ENCODE measurements at places on chromosomes 6 and 20.

DNA sequence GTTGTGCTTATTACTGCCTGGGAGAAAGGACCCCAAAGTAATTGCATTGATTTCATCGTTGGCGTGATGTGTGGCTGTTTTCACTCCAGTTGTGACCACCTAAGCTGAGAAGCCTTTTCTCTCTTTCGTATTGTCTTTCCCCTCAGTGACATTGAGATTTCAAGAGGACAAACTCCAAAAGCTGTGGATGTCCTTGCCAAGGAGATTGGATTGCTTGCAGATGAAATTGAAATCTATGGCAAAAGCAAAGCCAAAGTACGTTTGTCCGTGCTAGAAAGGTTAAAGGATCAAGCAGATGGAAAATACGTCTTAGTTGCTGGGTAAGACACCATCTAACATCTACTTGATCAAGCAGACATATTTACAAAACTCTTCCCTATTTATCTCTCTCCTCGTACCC is 60.5 kb downstream of the MTHFD1L start:
- no peak for DNase-seq

DNA sequence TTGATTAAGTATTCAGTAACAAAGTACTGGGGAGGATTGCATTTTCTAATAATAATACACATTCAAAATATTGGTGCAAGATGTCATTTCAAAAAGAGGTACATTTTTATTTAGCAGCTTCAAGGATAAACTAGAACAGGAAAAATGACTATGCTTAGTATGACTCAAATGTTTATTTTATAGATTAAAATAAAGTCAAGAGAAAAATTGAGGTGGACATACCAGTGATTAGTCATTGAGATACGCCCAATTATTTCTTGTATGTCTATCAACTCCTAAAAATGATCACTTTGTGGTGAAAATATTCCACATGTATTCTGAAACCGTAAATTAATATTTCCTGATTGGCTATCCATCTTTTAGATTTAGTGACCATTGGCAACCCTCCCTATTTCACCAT is 96.7 kb downstream of the PHF3 start:
- DNase-seq = no peak

DNA sequence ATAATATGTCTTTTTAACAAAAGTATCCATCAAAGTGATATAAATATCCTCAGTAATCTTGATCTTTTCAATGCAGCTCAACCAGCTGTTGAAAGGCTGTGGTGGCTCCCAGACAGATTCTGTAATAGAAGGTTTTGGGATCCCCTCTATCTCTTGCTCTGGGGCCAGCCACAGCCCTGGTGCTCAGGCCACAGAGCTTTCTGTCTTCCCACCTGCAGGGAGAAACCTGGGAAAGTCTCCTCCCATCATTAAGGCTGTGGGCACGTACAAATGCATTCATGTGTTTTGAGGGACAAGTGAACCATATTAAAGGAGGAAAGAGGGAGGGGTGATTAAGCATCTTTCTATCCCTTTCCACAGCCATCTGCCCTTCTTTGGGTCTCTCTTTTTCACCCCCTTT is 183.1 kb downstream of the PRDM13 start:
- DNase-seq = no peak

GRCh38 chr6:37259191-37259590 is 1.2 kb upstream of the TMEM217 start:
- DNase-seq = no peak

DNA sequence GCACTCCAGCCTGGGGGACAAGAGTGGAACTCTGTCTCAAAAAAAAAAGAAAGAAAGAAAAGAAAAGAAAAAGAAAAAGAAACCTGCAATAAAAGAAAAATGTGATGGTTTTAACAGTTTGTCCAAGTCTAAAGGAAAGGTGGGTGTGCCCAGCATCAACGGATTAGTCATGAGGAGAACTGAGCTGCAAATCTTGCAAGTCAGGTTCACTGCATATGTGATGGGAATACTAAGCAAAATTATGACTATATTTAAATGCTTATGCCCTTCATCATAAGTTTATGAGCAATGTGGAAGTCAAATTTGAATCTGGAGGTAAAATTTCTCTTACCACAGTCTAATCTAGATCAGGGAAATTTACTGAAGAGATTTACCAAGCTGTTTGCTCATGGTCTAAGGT is 13.1 kb upstream of the CDK19 start:
- DNase-seq = no peak

DNA sequence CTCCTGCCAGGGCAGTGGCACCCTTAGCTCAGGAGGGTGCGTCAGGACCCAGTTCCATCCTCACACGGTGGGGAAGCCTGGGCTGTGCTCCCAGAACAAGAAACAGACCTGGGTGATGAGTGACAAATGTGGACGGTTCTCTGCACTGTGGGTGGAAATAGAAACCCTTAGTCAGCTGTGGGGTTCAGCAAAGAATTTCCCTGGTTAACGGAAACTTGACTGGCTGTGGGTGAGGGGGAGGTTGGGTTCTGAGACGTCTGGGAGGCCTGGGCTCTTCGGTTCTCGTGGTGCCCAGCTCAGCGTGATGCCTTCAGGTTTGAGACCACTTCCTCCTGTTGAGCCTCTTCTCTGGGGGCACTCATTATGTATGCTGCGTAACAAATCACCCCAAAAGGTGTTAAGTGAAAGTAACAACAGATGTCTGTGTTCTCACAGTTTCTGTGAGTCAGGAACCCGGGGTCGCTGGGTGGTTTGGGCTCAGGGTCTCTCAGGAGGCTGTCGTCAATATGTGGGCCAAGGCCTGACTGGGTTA is 53.1 kb upstream of the FAM83D start:
- peak; percentile 75 for DNase-seq

DNA sequence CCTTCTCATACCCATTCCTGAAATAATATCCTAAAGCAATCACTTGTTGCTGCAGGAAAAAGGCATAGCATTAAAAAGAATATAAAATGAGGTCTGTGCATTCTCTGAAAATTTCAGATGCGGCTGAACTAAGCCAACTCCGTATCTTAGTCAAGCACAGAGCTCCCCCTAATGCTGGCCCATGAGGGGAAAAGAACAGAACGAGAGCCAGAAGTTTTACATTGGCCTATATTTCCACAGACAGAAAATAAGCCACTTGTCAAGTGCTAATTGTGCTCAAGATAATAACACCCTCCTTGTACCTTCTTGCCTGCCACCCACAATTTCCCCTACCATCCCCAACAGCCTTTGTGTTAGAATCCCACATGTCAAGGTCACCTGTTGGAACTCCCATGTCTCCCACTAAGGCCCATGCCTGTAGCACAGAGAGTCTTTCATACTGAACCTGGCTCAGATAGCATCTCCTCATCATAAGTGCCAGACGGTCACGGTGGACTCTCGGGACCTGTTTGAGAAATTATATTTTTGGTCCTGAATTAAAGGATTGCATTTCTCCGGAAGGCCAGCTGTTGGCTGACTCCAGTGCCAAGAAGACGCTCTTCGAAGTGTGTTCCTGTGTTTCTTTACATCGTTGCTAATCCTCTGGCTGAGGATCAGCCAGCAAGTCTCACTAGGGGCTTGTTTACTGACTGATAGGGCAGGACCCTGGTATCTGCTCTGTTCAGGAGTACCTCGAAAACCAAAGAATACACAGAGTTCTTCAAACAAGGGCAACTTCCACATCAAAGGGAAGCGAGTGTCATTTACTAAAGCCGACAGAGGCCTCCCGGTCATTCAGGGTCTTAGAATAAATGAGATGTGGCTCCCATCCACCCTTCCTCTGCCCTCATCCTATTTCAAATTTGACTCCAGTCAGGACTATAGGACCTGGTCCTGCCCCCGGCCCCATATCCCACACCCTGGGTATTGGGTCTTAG is 183.4 kb upstream of the FBXL4 start:
- DNase-seq = no peak

DNA sequence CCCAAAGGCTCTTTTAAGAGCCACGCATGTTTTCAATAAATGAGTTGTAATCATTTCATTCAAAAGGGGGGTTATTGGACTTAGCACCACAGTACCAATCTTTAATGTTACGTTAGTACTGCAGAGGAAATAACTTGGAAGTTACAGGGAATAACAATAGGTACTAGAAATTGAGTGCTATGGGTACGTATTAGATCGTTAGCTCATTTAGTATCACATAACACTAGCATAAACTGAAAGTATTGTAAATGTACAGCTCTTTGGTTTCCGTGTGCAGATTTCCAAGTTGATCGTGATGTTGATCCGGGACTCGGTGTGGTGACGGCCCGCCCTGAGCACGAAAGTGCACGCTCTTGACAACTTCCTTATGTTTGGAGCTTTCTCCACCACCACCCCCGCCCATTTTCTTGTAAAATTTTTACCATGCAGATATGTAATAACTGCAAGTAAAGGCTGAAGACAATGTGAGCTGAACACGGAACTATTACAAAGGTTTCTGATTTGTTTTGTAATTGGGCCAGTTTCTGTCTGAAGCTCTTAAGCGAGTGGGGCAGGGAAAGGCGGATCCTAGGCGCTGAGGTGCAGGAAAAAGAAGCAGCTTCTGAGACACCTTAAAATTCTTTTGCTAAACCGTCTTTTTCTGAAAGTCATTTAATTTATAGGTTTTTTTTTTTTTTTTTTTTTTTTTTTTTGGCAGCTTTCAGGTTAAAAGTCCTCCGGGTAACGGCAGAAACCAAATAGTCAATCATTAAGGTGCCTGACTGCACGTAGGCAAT is 71.5 kb downstream of the HFE start:
- DNase-seq = peak; percentile 48

GRCh38 chr6:40371621-40372020 is 215.5 kb downstream of the LRFN2 start:
- DNase-seq = no peak

GRCh38 chr6:161041274-161041673 is 49.7 kb downstream of the MAP3K4 start:
- no peak for DNase-seq

DNA sequence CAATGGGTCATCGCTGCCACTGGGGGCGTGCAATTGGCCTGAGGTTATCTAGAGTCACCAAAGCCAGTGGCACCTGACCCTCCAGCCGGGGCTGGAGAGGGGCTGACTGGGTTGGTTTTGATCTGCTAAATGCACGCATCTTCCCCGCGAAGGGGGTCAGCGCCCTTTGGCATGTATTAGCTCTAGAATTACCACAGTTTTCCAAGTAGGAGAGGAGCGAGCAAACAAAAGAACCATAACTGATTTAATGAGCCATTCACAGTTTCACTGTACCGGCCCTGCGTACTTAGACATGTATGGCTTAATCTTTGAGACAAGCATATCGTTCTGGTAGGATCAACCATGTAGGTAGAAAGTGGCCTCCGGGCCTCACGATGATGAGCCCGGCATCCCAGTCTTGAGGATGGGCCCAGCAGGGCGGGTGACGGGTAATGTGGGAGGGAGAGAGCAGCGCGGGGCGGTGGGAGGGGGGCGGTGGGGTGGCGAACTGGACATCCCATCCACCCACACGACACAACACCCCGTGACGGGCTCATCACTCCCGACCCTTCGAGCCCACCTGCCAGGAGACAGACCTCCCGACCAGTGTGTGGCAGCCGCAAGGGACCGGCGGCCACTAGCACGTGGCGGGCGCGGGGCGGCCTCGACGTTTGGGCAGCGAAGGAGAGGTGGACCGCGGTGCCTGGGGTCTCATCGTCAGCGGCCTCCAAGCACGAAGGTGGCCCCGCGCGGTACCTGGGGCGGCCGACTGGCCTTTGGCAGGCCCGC is 1957.5 kb upstream of the DEFB115 start:
- no peak for DNase-seq

- no peak for DNase-seq
These were observed 684.6 kb downstream of the RFPL4B start for GRCh38 chr6:113031591-113032238.

- no peak for DNase-seq
These were observed 118.2 kb downstream of the TTLL2 start for GRCh38 chr6:167442796-167443680.

DNA sequence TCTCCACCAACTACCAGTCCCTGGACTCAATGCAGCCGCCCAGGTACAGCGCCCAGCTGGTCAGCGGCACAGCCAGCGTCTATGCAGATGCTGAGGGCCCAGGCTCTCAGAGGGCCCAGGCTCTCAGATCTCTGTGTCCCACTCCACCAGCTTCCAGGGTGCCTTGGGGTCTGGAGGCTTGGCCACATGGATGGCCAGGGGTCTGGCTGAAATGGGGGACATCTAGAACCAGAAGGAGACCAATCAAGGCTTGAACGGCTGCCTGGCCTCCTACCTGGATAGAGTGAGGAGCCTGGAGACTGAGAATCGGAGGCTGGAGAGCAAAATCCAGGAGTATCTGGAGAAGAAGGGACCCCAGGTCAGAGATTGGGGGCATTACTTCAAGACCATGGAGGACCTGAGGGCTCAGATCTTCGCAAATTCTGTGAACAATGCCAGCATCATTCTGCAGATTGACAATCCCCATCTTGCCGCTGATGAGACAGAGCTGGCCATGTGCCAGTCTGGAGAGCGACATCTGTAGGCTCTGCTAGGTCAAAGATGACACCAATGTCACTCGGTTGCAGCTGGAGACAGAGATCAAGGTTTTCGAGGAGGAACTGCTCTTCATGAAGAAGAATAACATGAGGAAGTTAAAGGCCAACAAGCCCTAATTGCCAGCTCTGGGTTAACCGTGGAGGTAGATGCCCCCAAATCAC is 44.1 kb upstream of the GRM4 start:
- DNase-seq = no peak

DNA sequence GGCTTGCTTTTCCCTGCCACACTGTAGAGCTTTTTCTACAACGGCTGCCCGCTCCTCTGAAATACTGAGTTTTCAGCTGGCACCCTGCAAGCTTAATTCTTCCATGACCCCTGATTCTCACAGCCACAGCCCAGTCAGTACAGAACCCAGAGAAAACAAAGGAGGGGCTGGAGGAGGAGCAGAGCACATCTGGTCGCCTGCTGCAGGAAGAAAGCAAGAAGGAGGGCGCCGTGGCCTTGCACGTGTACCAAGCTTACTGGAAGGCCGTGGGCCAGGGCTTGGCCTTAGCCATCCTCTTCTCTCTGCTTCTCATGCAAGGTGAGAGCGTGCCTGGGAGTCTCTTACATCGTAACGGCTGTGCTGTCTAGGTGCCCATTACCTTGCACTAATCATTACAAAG is 11.3 kb downstream of the DLK2 start:
- DNase-seq = no peak

- DNase-seq = no peak
These were observed 217.3 kb downstream of the ATXN1 start for GRCh38 chr6:16544006-16544405.

DNA sequence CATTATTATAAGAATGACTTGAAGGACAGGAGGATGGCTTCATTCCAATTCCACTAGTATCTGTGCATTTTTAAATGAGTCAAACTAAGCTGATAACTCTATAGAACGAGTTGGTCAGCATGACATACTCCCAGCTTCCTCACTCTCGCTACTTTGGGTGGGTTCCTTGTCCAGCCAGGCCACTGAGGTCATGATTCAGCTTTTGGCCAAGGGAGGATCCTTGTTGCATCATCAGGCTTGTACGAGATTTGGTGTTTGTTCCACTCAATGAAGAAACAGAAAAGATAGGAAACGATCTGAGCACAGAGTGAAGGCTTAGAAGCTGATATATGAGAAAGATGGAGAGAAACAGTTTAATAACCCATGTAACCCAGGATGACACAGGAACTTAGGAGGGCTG is 19.8 kb downstream of the NEDD9 start:
- no peak for DNase-seq

DNA sequence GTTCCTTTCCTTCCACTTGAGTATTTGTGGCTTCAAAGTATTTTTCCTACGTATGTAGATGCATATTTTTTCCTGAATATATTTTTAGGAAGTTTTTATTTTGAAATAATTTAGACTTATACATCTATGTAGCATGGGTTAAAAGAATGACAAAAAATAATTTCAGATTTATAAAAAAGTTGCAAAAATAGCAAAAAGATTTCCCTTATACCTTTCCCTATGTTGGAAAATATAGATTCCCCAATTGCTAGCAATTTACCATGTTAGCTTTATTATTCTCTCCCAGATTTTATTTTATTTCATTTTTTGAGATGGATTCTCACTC is 69.8 kb downstream of the SCAND1 start:
- no peak for DNase-seq
